ENCODE measurements at places on chromosomes 1 and 21.

- no peak for DNase-seq
Measured at GRCh38 chr1:154747380-154747739, 122.7 kb downstream of the KCNN3 start.

GRCh38 chr1:209493559-209493958, 90.0 kb upstream of the CAMK1G start:
- no peak for DNase-seq

GRCh38 chr1:246139745-246140182, 367.3 kb downstream of the SMYD3 start:
- DNase-seq = peak; percentile 14

DNA sequence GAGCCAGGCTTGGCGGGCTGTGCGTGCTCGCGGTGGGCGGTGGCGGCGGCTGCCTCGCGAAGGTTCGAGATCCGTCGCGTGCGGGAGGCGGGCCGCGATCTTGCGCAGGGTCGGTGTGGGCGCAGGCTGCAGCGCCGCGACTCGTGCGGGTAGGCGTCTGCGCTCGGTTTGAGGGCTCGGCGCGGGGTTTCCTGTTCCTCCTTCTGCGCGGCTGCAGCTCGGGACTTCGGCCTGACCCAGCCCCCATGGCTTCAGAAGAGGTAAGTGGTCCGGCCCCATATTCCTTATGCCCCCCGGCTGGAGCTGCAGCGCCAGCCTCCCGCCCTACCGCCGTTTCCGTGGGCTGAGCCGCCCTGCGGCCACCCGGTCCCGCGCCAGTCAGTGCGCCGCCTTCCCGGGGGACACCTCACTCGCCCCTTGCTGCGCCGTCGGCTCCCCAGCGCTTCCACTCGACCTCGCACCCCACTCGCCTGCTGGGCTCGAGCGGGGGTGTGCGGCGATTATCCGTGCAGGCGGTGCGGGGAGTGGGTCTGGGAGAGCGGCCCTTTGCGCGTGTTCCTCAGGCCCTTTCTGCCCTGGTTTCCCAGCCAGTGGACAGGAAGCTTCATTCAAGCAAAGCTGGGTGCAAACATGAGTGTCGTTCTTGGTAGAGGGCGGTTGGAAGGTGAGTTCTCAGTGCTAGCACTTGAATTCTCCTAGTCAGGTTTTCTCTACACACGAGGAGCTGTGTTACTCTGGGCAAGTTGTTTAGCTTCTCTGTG, at the start of gene CACYBP:
Gene CACYBP, plus strand, starts transcription at position 12 of the 761 bp plus-strand sequence. Its CDS starts 234 bp downstream, at position 246.
- DNase-seq = peak; percentile 16

DNA sequence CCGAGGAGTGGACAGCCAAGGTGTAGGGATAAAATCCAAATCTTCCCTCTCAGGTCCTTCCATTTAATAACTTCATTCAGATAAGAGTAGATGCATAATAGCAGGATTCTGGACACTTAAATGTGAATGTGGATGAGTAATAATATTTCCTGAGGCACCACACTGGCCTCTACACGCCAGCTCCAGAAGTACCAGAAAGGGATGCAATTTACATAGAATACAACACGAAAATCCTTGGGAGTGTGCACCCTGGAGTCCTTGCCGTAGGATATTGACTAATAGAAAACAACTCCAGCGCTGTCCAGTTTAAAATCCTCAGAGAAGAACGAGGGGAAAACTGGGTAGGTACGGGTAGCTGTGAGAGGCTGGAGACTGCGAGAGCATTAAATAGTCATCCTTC, 6.9 kb downstream of the PLXNA2 start:
- no peak for DNase-seq

DNA sequence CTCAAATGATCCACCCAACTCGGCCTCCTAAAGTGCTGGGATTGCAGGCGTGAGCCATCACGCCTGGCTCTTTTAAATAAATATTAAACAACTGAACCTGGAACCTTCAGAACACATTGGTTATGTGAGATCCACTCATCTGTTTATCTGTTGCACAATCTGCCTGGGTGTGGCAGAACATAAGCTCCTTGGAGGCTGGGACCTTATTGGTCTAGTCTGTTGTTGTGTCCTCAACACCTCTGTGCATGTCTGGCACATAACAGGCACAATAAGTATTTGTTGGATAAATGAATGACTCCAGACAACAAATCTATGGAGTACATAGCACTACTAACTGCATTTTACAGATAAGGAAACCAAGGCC, 4.1 kb upstream of the NBL1 start:
- no peak for DNase-seq

All from H4 (cell line).